ENCODE measurements at places on chromosomes 7 and 10.

DNA sequence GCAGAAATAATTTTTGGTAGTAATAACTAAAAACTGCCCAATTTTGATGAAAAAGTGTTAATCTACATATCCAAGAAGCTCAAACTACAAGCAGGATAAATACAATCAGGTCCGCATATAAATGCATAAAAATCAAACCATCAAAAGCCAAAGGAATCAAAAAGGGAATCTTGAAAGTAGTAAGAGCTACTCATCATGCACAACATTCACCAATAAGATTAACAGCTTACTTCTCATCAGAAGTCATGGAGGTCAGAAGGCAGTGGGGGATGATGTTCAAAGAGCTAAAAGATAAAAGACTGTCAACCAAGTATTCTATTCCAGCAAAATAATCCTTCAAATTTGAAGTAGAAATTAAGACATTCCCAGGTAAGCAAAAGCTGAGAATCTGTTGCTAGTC is 76.4 kb downstream of the CRPPA start:
- DNase-seq, result no peak

DNA sequence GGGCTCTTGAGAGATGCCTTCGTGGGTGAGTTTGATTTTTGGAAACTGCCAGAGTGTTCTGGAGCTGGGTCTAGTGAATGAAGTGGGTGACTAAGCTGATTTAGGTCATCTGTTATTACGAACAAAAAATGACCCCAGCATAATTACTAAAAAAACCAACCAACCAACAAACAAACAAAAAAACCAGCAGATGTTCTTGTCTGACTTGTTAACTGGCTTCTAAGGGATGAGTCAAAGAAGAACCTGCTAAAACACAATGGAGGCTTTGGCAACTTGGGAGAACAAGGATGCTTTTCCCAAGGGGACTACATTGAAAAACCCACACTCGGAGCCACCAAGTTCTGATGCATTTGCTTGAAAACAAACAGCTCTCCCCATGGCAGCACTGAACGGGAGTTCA is 11.5 kb downstream of the TACR2 start:
- no peak for DNase-seq

- DNase-seq, result no peak
These were observed 126.3 kb downstream of the ARHGAP21 start for GRCh38 chr10:24597426-24597825.

DNA sequence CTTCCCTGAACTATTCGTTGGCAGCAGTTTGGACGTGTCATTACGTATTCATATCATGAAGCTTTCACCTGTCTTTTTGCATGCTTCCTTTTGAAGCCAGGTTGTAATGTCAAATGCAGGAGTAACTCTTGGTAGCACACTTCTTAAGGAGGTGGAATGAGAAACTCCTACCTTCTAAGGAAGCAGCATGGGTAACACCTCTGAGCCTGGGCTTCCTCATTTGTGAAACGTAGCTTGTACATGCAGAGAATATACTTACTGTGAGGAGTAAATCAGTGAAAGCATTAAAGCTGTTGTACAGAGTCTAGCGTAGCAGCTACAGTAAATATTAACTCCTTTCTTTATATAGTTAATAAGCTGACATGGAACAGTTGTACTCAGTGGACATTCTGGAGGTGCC is 21.1 kb downstream of the CUL1 start:
- no peak for DNase-seq

GRCh38 chr7:66413379-66414114 is 208.4 kb downstream of the TPST1 start:
- DNase-seq, result peak; percentile 93

DNA sequence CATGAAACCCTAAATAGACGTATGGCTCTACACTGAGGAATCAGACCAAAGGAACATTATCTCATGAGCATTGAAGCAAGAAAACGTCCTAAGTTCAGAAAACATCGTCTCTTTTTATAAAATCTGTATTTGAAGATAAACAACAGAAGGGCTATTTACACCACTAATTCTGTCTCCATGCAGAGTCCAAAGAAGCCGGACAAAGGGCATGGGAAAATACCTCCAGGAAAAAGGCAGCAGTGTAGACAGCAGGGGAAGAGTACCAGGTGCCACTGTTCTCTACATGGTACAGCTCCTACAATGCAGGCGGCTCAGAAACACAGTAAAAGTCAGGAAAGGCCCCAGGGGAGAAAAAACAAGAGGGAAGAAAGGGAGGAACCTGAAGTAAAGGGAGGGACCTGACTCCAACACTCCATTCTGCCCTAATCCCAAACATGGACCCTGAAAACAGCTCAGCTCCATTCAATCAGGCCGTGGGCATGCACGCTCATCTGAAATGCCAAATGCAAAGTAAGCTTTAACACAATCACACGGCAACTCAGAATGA is 17.5 kb downstream of the FAM171A1 start:
- no peak for DNase-seq

GRCh38 chr10:28561531-28561930 is 28.6 kb downstream of the WAC start:
- no peak for DNase-seq

- no peak for DNase-seq
These were observed 7.4 kb downstream of the TAS2R40 start for GRCh38 chr7:143229054-143229790.

DNA sequence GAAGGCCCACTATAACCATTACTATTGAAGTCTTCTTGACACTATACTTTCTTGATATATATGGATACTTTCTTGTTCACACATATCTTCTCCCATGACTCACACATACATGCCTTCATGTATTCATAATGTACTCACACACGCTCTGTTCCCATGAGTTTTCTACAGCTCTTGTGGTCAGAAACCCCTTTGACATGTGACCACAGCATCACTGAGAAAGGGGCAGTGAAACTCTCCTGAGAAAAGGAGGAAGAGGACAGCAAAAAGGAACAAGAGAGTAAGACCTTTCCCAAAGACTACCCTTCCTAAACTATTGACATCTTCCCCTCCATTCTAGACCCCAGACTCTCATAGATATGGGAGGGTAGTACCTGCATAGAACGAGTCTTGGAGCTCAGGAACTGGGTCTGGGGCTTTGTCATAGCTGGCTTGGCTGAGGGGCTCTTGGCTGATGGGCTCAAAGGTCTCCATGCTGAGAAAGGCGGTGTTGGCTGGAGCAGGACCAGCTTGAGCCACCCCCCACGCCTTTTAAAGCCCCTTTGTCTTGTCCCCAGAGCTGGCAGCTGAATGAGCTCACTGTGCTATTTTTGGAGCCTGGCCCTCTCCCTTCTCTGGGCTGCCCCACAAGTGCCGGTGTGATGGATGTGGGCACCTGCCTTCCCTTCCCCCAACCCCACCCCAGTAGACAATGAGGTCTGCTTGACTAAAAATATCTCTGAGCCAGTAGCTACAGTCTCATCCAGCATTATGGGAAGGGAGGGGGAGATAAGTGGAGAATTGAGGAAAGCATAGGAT is 5.1 kb downstream of the SYNPO2L start:
- DNase-seq, result no peak

- no peak for DNase-seq
These were observed 15.6 kb upstream of the KMT2C start for GRCh38 chr7:152451356-152451755.

DNA sequence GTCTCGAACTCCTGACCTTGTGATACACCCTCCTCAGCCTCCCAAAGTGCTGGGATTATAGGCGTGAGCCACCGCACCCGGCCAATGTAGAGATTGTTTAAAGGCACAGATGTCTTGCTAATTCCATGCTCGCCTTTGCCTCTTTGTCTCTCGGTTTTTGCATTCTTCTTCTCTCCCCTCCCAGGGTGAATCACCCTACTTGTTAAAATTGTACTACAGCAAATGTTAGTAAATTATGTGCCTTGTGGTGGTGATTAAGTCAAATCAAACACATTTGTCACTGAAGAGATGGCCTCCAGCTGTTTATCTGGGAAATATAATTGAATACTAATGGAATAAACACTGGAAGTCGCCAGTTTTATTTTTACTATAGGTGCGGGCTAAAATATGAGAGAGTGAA is 384.4 kb upstream of the AUTS2 start:
- no peak for DNase-seq

DNA sequence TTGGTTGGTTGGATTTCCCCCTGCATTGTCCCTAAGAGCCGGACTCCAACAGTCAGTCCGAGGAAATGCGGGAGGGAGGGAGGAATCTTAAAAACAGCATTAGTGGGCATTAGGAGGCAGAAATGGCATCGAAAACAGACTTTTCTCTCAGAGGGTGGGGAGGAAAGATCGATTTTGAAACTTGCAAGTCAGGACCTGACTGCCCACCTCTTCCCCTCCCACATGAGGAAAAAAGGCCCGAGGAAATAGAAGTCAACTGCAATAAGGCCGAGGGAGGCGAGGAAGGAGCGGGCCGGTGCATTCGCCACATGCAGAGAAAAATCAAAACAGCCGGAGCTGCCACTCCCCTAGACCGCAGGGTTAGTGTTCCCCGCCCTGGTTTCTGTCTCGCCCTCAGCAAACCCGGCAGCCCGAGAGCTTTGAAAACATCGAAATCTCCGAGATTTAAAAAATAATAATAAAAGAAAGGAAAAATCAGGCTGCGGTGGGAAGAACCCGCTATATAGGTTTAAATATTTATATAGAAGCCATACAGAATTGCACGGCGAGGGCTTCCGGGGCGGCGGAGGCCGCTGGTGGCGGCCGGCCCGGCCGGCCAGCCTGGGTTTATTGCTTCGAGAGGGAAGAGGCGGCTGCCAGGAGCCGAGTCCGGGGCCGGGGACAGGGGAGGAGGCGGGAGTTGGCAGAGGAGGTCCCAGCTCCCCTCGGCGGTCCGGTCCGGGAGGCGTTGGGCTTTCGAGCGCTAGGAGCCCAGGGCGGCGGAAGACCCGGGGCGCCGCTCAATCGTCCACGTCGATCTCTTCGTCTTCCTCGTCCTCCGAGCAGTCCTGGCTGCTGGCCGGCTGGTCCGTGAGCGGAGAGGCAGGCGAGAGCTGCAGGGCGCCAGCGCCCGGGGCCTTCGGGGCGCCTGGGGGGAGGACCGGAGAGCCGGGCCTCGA is 2.5 kb downstream of the LBX1 start:
- DNase-seq, result no peak

DNA sequence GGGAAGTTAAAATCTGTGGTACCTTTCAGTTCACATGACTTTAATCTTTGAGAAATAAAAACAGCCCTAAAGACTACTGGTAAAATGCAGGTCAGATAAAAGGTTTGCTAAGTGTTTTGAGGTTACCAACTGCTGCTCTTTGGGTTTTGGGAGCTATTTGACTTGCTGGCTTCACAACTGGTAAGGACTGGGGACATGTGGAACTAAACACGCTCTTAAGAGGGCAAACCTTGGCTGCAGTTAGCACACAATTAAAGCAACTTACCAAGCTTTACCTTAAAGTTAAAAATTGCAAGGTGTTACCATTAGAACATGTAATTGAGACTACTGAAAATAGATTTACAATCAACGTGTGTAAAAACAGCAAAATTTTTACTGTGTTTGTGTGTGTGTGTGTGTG is 220.2 kb downstream of the PHF14 start:
- no peak for DNase-seq

DNA sequence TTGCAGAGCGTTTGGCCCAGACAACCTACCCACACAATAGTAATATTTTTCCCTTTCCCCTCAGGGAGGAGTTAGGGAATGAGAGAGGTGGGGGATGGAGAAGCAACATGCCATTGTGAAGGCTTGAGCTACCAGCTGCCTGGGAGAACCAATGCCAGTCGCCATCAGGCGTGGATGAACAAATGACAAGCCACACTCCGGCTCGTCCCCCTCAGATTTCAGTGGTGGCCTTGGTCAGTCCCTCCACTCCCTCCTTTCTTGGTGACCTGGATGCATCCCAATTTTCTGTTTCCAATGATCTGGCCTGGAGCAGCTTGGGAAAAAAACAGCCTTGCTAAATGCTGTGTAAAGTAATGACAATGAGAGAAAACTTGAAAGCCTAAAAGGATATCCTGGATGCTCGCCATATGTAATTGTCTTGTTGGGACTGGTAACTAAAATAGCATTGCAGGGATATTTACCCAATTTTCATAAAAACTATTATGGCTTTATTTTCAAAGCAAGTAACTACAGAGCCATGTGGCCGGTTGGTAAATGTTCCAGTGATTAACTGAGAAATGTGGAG is 110.7 kb downstream of the ICA1 start:
- no peak for DNase-seq

GRCh38 chr10:123808906-123809305 is 82.7 kb downstream of the CPXM2 start:
- DNase-seq, result no peak

DNA sequence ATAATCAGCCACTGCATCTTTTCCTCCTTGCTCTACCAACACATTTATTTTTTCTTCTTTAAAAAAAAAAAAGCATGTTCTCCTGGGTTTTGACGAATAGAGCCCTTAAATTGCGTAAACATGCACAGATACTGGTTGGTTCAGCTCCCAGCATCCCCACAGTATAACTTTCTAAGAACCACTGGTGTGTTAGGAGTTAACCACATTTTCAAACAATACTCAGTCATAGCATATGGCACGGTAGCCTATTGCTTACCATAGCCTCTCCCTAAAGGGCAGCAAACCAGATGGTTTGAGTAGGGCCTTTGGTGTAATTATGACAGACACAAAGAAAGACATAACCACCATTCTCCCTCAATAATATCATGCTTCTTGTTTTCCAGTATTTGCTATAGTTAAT is 145.0 kb downstream of the LRRC4 start:
- no peak for DNase-seq

GRCh38 chr7:121605317-121605680 is 209.2 kb upstream of the FAM3C start:
- DNase-seq, result no peak

DNA sequence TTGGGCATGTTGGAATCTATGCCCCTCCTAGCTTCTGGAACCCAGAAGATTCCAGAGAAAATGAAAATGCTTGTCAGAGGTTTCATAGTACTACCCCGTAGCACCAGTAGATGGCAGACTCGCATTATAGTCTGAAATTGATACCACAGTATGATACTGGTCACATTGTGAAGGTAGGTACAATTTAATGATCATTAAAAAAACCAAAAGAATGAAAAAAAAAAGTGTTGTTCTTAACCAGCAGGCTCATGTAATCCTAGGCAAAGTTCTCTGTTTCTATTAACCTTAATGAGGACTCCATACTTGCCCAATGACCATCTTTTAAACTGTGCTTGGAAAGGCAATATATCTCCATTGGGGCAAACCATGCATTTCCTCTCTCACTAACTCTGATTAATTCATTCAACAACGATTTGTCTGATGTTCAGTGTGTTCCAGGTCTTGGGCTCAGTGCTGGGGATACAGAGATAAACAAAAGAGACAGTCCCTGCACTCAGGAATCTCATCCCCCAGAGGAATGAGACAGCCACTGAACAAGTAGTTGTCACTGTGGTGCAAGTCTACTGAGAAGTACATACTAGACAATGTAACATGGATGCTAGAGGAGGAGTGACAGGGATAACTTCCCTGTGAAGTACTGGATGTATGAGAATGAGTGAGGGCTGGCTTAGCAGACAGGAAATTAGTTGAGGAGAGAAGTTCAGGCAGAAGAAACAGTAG is 223.5 kb upstream of the PHYHIPL start:
- DNase-seq, result no peak

GRCh38 chr7:121186746-121187145 is 142.1 kb upstream of the WNT16 start:
- DNase-seq, result no peak

GRCh38 chr10:127024685-127025435 is 119.6 kb downstream of the DOCK1 start:
- no peak for DNase-seq

Measured in NCI-H187 (cell line).